T follicular helper cell (primary cell): ENCODE measurements at places on chromosomes 11 and 22.
A peak's percentile ranks its signal among the peaks of the same experiment; 100 is the strongest.

DNA sequence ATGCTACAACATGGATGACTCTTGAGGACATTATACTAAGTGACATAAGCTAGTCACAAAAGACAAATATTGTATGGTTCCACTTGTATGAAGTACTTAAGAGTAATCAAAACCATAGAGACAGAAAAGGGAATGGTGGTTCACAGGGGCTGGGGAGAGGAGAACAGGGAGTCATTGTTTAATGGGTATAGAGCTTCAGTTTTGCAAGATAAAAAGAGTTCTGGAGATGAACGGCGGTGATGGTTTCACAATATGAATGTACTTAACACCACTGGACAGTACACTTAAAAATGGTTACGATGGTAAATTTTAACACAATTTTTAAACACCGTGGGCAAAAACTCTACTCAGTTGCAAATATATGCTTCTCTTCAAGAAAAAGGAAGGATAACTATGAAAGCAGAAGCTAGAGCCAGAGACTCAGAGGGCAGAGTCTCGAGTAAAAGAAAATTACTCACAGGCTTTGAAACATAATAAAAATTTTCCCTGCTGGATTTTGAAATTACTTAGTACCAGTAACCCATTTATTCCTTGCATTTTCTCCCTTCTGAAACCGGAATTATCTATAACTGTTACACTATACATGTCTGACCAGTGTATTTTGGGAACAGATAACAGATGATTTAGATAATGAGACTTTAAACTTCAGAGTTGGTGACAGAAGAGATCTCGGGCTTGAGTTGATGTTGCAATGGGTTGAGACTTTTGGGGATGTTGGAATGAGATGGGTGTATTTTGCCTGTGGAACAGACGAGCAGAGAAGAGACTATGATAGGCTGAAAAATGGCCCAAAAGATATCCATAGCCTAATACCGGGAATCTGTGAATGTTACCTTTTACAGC, 15.0 kb downstream of the MRTFA start:
- no peak for DNase-seq

GRCh38 chr11:27427183-27427980, 45.2 kb downstream of the LGR4 start:
- no peak for DNase-seq

DNA sequence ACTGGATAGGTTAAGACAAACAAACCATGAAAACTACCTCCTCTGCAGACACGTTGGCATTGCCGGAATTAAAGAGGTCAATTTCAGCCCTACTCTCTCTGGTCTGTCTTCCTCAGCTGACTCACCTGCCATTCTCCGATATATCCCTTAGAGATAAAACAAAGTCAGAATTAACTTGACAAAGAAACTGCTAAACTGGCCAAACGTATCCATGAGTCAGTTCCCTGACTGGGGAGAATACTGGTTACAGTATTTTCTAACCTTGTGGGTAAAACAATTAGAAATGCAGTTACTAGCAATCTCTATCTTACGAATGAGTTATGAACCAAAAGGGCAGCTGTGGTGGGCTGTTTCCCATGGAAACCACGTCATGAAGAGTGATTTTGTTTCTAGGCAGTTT, 96.2 kb downstream of the RDX start:
- DNase-seq = no peak

- DNase-seq = no peak
Measured at GRCh38 chr11:97615546-97615945, 1225.7 kb downstream of the JRKL start.

- no peak for DNase-seq
Measured at GRCh38 chr11:96335388-96335787, 7.6 kb downstream of the MAML2 start.

- no peak for DNase-seq
Measured at GRCh38 chr11:60821827-60822599, 19.9 kb upstream of the CCDC86 start.

GRCh38 chr11:69918938-69919650, 99.9 kb upstream of the FGF3 start:
- peak; percentile 45 for DNase-seq

DNA sequence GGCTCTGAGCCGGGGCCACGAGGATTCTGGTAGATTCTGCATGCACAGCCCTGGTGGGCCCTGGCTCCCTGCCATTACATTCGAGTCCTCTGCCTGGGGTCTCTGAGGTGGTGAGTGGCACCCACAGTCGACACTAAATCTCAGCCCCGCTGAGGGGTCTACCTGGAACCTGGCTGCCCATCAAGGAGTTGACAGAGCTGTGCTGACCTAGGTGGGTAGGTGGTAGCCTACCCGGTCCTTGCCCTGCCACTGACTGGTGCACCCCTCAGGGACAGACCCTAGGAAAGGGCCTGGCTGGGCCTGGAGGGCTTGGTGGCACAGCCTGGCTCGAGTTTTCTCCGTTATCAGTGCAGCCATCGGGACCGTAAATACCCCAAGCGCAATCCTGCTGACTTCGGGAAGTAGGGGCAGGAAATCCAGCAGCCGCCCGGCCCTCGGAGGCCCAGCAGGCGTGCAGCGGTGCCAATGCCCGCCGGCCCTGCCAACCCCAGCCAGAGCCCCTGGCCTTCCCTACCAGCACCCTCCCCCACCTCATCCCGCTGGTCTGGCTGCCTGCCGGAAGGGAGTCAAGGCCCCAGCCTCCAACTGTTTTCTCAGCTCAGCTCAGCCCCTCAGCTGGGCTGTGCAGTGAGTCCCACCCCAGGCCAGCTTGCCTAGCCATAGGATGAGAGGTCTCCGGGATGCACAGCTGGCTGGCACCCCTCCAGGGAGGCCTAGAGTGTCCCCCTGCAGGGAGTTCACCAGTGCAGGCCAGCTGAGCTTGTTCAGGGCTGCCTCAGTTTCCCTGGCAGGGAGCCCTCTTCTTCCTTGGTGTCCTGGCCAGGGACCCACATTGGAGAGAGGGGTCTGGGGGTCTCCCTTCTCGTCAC, 80.4 kb upstream of the KCNQ1OT1 start:
- DNase-seq = no peak

- DNase-seq = no peak
Measured at GRCh38 chr11:109914038-109914437, 179.2 kb upstream of the ZC3H12C start.

DNA sequence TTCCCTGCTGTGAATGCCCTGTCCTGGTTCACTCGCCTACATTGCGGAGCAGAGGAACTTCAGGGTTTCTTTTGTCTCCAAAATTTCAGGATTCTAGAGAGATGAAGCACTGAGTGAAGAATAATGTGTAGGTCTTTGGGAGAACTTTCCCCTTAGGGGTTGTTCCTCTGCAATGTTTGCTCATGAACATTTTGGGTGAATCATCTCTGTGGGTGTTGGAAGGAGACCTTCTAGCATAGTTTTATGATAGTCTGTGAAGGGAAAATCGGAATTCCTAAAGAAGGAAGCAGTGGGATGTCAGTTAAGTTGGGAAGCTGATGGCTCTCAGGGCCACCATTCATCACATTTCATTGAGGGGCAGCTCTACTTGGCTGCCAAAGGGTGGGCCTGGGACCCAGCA, 64.8 kb downstream of the MIAT start:
- DNase-seq = no peak

- no peak for DNase-seq
Measured at GRCh38 chr22:28142361-28142961, 223.4 kb upstream of the PITPNB start.

GRCh38 chr11:35779409-35779808, 116.8 kb downstream of the TRIM44 start:
- no peak for DNase-seq

GRCh38 chr22:38257181-38257580, 15.6 kb downstream of the TMEM184B start:
- DNase-seq = no peak

DNA sequence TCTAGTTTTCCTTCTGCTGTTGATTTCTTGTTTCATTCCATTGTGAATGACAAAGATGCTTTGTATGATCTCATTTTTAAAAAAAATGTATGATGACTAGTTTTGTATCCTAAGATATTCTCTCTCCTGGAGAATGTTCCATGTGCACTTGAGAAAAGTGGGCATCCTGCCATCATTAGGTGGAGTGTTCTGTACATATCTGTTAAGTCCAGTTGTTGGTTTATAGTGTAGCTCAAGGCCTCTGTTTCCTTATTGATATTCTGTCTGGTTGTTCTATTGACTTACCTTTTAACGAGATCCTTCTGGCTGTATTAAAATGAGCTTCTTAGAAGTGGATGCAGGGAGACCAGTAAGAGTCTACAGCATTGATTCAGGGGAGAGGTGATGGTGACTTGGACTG, 35.2 kb downstream of the SGSM1 start:
- no peak for DNase-seq

DNA sequence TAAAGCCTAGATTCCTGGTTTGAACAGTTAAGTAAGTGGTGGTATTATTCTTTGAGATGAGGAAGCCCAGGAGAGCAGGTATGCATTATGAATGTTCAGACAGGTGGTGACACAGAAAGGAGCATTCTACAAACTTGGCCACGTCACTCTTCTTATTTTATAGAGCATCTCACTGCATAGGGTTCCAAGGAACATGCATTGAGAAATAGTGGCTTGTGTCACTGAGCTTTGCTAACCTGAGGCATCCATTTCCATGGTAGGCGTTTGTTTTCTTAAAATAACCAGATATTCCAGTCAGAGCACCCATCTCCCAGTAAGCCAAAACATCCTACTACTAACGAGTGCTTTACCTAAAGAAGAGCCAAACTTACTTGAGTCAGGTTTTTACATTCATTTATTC, 169.7 kb downstream of the NAV2 start:
- no peak for DNase-seq

- no peak for DNase-seq
Measured at GRCh38 chr11:31913985-31914384, 102.9 kb upstream of the PAX6 start.

DNA sequence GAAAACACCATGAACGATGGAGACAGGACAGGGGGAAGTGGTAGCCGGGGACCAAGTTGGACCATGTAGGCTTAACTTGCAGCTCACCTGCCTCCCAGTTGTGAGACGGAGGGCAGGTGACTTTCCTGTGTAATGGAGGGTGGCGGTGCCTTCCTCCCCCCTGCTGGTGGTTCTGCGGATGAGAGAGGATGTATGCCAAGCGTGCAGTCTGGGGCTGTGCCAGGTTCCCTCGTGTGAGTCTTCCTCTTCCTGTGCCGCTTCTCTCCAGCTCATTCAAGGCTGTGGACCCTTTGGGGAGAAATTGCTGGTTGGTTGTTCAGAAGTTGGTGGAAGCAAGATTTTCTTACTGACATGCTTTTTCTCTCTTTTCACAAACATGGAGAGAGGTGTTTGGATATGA, 35.1 kb downstream of the MPPED1 start:
- DNase-seq = no peak

- no peak for DNase-seq
Measured at GRCh38 chr11:82195283-82195682, 538.4 kb downstream of the FAM181B start.

DNA sequence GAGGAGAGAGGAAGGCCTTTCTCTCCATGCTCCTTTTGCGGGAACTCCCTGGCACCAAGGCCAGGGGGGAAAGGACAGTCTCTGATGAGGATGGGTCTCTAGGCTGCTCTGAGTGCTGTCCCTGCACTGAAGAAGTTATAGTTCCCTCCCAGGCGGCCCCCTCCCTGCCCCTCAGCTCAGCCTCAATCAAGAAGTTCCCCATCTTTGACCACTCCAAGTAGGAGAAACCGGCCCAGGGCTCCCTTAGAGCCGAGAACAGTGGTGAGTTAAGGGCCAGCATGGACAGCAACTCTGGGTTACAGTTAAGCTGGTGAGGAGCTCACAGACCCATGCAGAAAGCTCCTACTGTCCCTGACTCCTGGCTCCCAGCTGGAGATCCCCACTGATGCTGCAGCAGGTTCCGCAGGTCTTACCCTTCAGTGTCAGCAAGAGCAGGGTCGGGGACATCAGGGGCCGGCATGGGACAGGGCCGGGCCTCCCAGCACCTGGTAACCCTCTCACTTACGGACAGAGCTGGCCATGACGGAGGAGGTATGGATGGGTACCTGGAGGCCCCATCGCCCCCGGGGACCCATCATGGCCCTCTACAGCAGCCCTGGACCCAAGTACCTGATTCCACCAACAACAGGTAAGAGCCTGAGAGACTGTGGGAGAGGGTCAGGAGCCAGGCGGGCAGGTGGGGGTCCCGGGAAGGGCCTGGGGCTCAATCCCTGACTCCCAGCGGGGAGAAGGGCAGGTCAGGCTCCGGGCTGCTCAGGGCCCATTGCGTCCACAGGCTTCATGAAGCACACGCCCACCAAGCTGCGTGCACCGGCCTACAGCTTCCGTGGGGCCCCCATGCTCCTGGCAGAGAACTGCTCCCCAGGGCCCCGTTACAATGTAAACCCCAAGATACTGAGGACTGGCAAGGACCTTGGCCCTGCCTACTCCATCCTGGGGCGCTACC, 4.2 kb downstream of the SCGB1C1 start:
- no peak for DNase-seq

- no peak for DNase-seq
Measured at GRCh38 chr22:41875531-41876270, 39.2 kb downstream of the SHISA8 start.
